ENCODE measurements at places on chromosomes 4 and X.
A peak's percentile ranks its signal among the peaks of the same experiment; 100 is the strongest.

DNA sequence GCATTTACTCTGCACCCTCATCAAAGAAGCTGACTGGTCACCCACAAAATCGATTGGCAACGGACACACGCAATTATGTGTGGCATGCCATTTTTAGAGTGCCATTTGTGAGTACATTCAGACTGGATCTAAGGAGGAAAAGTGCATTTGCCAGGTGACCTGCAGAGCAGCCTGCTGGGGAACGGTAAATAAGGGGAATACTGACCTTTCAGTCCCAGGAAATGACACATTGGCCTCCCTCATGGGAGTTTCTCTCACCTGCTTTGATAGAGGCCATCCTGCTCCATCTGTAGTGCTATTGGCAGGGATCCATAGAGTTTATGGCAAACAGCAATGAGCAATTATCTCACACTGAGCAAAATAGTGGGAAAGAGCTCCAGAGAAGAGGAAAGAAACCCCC, 127.8 kb downstream of the DDX53 start:
- DNase-seq: no peak

DNA sequence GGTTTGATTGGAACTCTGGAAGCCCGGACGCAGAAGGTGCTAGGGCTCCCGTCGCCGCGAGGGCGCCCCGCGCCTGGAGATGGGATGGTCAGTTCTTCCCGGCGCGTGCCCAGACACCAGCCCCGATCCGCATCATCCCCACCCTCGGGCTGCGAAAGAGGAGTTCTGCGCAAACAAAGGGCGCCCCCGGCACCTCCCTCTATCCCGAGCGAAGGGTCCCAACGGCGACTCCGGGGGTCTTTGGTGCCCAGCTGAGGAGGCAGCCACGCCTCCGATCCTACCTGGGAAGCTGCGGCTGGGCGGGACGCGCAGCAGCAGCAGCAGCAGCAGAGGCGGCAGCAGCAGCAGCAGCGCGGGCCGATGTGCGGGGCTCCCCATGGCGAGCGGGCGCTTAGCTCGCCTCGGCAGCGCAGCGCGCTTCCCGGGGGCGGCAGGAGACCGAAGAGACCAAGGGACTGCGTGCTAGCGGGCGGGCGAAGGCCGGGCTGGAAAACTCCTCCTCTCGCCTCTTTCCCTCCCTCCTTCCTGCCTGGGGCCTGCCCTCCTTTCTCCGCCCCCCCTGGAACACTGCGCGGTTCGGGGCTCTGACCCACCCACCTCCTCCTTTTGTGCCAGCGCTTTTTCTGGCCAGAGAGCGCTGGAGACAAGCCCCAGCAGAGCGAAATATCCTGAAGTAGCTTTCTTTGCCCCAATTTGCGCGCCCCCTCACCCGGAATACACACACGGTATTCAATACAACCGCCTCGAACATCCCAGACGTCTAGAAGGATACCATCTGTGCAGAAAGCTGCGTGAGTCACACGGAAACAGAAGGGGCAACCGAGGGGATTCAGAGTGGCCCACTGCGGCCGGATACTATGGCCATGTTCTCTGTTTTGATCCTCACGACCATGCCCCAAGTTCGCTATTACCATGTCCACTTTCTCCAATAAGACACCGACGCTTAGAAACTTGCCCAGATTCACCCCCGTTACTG, at the start of gene SRPX:
SRPX (minus strand) TSS at position 457 of the 976 bp plus-strand sequence; CDS start at position 378, 79 bp downstream.
- no peak for DNase-seq

DNA sequence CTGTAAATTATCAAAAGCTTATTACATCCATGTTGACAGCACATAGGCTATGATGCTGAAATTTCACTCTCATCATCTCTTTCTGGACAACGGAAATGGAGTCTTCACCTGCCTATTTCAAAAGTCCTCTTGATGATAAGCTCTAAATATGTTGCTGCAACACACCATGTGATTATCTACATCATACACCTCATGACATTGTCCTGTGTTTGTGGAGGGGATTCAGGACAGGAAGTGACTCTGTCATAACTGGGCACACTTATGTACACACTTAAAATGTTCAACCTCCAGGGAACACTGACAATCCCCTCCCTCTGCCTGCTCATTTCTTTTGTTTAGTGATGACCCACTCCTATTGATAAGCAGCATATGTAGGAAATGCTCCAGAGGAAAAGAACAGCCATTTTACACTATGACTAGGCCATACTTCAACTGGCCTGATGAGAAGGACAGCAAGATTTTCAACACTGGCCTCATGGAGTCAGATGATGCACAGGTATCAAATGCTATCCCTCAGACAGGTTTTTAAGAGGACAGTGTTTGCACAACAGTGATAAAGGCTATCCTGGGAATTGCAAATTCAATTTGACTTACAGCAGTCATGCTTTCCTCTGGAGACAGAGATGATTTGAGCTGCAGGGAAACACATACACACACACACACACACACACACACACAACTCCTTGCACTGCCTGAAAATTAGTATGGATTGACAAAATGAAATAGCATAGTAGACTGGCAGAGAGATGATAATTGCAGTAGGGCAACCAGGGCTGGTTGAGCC, 163.3 kb upstream of the RASGEF1B start:
- DNase-seq: no peak

- no peak for DNase-seq
Observed at GRCh38 chr4:82677327-82677726, 115.5 kb upstream of the TMEM150C start.

GRCh38 chrX:123626962-123627361, 105.9 kb downstream of the THOC2 start:
- no peak for DNase-seq

DNA sequence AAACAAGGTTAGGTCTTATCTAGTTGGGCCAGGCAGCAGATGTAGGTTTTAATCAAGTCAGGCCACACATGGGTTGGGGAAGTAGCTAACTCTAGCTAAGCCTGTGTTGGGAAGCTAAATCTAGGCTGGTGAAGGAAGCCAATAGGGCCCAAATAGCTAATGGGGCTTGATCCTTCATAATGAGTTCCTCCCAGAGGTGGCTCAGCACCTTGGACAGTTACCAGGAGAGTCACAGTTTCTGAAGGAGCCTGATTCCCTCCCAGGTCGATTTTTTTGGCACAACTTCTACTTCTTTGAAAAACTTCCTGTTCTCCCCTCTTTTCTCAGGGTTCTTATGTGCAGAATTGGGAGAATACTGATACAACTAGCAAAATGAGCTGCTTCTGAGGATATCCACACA, 242.5 kb upstream of the PRPS2 start:
- no peak for DNase-seq

DNA sequence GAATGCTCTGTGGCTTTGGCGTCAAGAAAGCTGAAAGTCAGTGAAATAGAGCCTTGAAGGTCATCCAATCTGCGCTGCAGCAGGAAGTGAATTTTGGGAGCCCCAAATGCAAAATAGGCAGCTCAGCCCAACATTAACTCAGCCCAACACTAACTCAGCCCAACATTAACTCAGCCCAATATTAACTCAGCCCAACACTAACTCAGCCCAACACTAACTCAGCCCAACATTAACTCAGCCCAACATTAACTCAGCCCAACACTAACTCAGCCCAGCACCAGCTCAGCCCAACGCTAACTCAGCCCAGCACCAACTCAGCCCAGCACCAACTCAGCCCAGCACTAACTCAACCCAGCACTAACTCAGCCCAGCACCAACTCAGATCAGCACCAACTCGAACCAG, 71.5 kb downstream of the SORBS2 start:
- no peak for DNase-seq

DNA sequence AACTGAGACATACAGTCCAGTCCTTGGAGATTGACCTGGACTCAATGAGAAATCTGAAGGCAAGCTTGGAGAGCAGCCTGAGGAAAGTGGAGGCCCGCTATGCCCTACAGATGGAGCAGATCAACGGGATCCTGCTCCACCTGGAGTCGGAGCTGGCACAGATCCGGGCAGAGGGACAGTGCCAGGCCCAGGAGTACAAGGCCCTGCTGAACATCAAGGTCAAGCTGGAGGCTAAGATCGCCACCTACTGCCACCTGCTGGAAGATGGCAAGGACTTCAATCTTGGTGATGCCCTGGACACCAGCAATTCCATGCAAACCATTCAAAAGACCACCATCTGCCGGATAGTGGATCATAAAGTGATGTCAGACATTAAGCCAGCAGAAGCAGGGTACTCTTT, 20.4 kb upstream of the FRMPD3 start:
- DNase-seq: peak; percentile 10

DNA sequence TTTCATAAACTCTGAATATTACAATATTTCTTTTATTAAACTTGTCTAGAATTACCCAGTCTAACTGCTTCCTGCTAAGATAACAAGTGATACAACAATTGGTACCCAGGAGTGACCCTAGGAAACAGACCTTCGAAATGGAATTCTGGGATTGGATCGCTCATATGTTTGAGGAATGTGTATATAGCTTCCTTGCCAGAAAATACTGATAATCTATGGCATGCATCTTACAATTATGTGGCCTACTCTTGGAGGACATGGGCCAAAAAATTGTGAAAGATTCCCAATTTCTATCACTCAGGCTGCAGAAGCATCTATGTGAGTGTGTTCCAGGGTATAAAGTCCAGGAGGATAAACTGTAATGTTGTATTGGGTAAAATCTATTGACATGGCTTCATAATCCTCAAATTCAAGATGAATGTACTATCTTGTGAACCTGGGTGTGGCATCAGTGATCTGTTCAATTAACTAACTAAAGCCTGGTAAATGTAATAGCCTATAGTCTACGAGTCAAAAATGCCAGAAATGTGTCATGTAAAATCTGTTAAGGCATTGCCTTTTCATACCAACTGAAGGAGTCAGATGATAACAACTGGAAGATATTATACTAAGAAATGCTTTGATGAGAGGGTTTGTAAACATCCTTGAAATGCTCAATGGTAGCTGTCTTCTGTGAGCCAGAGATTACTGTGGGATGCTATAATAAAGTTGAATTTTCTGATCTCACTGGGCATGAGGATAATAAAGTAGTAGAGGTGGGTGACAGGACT, 1499.3 kb downstream of the PCDH7 start:
- no peak for DNase-seq

DNA sequence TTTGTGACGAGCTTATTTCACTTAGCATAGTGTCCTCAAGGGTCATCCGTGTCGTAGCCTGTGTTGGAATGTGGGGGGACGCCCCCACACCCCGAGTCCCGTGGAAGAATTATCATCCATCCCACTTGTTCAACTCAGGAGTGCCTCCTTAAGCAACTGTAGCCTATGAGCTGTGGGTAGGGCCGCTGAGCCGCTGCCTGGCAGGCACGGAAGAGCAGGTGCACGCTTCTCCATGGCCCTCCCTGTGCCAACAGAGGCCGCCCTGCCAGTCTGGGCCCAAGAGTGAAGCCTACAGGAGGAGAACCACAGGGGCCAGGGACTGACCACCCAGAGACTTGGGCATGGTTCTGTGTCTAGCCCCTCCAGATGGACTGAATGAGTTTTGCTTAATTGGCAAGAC, 2.3 kb upstream of the RGS12 start:
- DNase-seq: no peak

GRCh38 chr4:31715302-31715701, 995.1 kb downstream of the PCDH7 start:
- no peak for DNase-seq

GRCh38 chr4:123415977-123416376, 19.4 kb downstream of the SPRY1 start:
- DNase-seq: no peak

DNA sequence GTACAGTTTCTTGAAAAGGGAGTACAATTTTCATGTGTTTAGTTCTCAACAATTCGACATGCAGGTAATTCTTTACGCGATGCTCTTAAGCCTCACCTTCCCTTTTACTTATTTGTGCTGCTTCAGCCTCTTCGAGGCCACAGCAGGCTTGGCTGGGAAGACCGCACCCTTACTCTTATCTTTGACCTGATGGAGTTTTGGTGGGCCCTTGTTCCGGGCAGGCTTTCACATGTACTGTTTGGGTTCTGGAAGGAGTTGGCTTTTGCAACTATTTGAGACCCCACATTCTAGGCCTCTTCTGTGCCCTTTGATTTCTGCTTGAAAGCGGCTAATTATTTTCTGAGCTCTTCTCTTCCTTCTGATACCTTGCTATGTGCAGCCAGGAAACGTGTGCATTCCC, 60.2 kb downstream of the FAM193A start:
- no peak for DNase-seq
